Fibroblast of skin of scalp (primary cell): ENCODE measurements at places on chromosomes 6 and 20.

DNA sequence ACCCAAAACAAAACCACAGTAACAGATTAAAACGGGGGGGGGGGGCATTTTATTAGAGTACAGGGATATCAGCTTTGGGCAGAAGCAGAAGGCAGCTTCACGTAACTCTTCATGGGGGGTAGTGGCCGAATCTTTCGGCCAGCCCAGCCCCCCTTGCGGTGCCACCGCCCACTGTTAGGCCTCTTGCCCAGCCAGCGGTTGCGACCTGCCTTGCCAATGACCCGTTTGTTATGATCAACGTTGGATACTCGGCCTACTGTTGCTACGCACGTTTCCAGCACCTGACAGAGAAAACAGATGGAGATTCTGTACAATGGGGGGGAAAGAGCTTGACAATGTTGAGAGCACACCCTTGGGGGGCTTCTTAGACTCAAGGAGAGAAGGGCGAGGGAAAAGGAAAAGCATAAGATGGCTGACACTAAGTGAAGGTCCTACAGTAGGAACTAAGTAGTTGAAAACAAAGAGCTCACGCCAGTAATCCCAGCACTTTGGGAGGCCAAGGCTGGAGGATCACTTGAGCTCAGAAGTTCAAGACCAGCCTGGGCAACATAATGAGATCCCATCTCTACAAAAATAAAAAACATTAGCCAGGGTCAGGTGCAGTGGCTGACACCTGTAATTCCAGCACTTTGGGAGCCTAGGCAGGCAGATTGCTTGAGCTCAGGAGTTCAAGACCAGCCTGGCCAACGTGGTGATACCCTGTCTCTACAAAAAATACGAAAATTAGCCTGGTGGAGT lies 724 bp upstream of the CUL7 start:
- DNase-seq, result no peak

GRCh38 chr6:16154904-16155303 lies 26.0 kb downstream of the MYLIP start:
- DNase-seq, result peak; percentile 91

- DNase-seq, result no peak
Measured at GRCh38 chr6:147117011-147117410, 87.2 kb upstream of the STXBP5 start.

- DNase-seq, result no peak
Measured at GRCh38 chr6:136501096-136501495, 49.1 kb downstream of the MAP7 start.

GRCh38 chr6:3500262-3501014 lies 43.6 kb upstream of the SLC22A23 start:
- peak; percentile 38 for DNase-seq

GRCh38 chr6:66735106-66735890 lies 1028.3 kb upstream of the EYS start:
- DNase-seq, result no peak

DNA sequence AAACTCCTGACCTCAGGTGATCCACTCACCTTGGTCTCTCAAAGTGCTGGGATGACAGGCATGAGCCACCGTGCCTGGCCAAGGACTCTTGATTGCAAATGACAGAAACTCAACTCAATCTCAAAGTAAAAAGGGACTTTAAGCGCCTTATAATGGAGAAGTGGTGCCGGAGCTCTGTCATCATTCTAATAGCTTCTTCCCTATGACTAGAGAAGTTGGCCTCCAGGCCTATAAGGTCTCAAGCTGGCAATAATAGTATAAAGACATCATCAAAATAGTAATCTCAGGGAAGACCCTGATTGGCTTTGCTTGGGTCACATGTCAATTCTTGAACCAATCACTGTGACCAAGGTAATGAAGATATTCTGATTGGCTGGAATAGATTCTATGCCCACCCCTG lies 8.5 kb upstream of the KIAA1755 start:
- no peak for DNase-seq

GRCh38 chr20:20371083-20371482 lies 3.2 kb downstream of the INSM1 start:
- DNase-seq, result no peak

DNA sequence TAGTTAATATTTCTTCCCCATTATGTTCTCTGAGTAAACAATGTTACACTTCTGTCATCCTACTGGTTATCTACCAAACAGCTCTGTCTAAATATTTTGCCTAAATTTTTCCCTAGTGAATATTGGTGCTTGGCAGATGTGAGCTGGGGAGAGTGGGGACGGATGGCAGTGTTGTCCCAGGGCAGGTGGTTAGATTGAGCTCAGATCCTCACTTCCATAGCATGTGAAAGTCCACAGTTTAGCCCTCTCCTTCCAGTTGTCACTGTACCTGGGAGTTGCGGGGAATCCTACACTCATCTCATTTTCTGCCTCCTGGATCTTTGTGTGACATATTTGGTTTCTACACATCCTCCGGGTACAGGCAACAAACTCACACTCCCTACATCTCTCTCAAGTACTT lies 484.9 kb downstream of the EPM2A start:
- DNase-seq, result no peak

- no peak for DNase-seq
Measured at GRCh38 chr20:1299522-1299921, 29.4 kb downstream of the SDCBP2 start.

GRCh38 chr6:78523622-78524021 lies 343.7 kb upstream of the IRAK1BP1 start:
- no peak for DNase-seq

- DNase-seq, result no peak
Measured at GRCh38 chr6:125802383-125802782, 11.6 kb downstream of the NCOA7 start.

DNA sequence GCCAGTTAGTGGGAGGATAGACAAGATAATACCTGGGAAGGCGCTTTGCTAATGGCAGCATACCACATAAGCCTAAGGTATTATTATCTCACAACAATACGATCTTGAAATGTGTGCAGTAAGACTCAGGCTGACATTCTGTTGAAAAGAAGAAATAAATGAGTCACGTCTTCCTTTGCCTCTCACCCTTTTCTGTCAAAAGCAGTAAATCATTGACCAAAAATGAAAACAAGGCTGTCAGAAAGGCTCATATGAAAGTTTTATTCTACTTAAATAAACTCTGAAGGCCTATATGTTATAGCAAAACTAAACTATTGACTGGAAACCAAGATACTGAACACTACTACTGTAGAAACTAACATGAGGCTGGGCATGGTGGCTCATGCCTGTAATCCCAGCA lies 43.1 kb upstream of the IL20RA start:
- no peak for DNase-seq

GRCh38 chr6:54717849-54718455 lies 128.6 kb upstream of the FAM83B start:
- DNase-seq, result peak; percentile 40

DNA sequence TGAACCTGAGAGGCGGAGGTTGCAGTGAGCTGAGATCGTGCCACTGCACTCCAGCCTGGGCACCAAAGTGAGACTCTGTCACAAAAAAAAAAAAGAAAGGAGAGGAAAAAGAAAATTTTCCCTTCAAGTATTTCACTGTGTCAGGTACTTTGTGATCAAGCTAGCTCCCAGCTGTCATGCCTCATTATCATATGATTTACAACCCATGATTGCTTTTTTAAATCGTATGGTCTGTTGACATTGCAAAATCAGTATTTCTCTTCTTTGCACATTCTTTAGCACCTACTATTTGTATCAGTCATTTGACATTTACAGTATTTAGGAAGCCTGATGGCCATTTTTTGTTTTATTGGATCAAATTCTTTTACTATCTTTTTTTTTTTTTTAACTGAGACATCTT lies 22.4 kb downstream of the SASH1 start:
- no peak for DNase-seq

DNA sequence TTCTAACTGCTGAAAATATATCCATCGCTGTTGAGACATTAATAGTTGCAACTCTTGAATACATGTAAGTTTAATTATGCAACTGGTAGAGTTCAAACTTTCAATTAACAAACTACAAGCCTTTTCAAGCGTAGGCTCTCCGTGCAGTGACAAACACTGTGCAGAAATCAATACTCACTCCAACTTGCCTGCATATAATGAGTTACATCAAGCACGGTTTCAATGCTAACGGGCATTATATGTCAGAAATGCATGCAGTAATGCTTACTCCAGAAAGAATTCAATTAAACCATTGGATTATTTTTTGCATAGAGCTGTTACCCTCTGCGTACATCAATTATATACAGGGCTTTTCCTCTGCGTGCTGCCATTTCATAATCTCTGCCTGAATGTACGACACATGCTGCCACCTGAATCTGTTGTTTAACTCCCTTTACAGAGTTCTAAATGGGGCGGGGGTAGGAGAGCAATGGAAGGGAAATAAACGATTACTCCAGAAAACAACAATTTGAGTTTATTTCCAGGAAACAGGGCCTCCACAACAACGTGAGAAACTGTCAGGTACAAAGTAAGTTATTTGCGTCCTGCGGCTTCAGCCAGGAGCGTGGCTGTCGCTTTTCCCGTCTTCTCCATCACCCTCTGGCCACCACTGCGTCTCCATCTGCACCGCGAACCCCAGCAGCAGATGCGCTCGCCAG lies 1.8 kb downstream of the PTPRK start:
- DNase-seq, result peak; percentile 18

GRCh38 chr6:74993136-74993535 lies 212.7 kb downstream of the COL12A1 start:
- no peak for DNase-seq

- DNase-seq, result no peak
Measured at GRCh38 chr20:25408890-25409289, 1.4 kb downstream of the GINS1 start.

- DNase-seq, result peak; percentile 11
Measured at GRCh38 chr6:1103945-1104623, 207.8 kb upstream of the FOXQ1 start.

DNA sequence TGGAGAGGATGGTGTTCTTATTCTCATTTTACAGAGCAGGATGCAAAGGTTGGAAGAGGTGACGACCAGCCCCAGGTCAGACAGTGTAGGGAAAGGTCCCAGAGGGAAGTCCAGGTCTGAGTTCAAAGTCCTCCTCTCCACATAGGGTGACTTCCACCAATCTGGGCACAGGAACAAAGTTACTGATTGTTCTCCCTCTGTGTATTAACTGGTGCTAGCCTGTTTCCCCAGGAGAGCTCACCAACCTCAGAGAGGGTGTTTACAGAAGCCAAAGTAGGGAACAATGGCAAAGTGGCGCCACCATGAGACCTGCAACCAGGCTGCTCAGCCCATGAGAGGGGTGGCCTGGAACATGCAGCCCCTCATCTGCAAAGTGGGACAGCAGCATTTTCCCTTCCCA lies 16.8 kb upstream of the SIRPB1 start:
- no peak for DNase-seq

DNA sequence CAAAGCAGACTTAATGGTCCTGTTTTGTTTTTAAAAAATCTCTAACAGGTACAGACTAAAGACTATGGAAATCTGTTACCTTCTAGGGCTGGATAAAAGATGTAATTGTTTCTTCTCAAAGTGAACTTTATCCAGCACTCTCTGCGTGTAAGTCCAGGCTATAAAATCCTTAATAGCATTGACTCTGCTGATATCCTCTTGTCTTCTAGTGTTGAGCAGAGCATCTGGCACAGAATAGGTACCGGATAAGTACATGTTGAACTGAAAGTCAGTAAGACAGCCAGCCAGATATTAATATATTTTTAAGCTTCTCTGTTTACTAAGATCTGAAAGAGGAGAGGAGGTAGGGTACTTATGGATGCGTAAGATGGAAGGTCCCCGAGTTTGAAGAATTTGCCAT lies 262.3 kb downstream of the TBC1D7 start:
- no peak for DNase-seq

GRCh38 chr6:4384656-4385055 lies 249.3 kb upstream of the ECI2 start:
- no peak for DNase-seq

GRCh38 chr20:48717095-48717672 lies 110.6 kb downstream of the PREX1 start:
- DNase-seq, result no peak

GRCh38 chr6:131067521-131067920 lies 4.5 kb upstream of the EPB41L2 start:
- DNase-seq, result peak; percentile 65

- no peak for DNase-seq
Measured at GRCh38 chr6:109373331-109373730, 8.9 kb downstream of the CD164 start.

DNA sequence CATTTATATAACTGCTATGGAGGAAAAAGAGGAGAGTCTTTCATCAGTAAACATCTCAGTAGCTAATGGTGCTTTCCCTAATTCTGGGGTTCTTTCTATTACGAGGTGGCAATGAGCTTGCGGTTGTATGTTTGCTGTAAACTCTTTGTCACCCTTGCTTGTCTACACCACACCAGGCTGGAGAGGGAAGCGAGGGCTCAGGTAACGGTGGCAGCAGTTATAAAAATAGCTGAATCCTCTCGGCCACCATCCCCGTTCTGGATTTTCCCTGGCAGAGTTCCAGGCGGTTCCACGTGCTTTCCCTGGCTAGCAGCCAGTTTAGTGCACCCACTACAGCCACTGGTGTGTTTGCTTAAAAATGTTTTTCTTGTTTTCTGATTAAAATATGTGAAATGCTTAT lies 39.0 kb downstream of the MAS1 start:
- DNase-seq, result no peak

GRCh38 chr6:100593522-100593921 lies 128.8 kb upstream of the SIM1 start:
- DNase-seq, result peak; percentile 3

- no peak for DNase-seq
Measured at GRCh38 chr6:158715330-158716311, 65.8 kb downstream of the SYTL3 start.

- peak; percentile 90 for DNase-seq
Measured at GRCh38 chr20:8757146-8757545, 311.7 kb upstream of the PLCB4 start.

- no peak for DNase-seq
Measured at GRCh38 chr20:59673288-59673997, 69.1 kb downstream of the PHACTR3 start.

DNA sequence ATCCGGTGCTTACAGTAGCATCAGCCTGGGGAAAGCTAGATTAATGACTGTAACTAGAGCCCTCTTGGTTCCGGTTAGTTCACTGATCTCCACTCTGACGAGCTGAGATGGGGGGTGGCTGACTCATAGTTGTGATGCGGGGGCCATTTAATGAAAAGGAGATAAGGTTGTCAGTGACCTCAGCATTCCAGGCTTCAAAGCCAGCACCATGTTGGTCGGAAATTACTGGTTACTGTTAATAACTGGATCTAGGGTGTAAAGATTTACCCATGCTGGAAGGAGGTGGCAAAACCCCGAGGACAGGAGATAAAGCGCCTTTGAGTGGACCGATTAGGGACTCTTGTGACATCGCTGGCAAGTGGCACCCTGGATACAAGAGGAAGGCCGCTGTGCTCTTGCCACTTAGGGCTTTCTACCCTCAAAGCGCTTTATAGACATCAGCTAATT lies 21.1 kb downstream of the FOXC1 start:
- no peak for DNase-seq

DNA sequence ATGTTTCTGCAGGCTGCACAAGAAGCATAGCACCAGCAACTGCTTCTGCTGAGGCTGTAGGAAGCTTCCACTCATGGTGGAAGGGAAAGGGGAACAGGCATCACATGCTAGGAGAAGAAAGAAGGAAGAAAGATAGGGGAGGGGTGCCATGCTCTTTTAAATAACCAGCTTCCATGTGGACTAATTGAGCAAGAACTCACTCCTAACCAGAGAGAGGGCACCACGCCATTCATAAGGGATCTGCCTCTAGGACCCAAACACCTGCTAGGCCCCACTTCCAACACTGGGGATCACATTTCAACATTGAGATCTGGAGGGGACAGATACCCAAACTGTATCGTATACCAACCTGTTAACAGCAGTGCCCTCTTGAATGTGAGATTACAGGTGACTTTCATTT lies 46.9 kb upstream of the ARMC2 start:
- DNase-seq, result no peak

GRCh38 chr20:22369100-22369499 lies 215.3 kb downstream of the FOXA2 start:
- no peak for DNase-seq

GRCh38 chr6:1620504-1621069 lies 10.9 kb downstream of the FOXC1 start:
- no peak for DNase-seq
